ENCODE measurements at places on chromosomes 6 and 20.

- DNase-seq, result no peak
Observed at GRCh38 chr6:39189915-39190544, 39.2 kb downstream of the KCNK5 start.

DNA sequence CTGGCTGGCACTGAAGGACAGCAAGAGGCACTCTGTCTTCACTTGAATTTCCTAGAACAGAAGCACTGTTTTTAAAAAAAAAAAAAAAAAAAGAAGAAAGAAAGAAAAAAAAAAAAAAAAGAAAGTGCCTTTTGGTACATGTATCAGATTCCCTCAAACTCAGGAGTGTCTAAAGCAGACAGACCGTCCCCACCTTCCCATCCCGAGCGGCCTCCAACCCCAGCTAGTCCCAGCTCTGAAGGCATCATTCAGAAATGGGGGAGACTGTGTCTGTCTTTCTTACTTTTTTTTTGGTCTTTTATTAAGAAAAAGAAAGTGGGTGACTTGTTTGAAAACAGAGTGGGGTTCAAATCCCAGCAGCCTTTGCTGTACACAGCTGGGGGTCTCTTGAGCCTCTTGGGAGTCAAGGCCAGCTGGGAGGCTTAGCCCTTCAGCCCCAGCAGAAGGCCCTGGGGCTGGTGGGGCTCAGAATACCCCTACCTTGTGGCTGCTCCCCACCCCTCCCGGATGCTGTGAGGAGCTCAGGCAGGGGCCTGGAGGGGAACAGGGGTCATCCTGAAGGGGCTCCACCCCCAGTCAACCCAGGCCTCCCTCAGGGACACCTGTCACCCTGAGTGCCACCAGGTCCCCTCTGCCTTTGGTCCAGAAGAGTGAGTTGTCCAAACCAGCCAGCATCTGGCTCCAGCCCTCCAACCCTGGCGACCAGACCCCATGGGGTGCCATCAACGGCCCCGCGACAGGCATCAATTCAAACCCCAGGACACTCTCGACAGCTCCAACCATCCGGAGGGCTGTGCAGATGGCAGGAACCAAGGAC, 128.3 kb downstream of the TAF4 start:
- DNase-seq, result no peak

GRCh38 chr6:34745277-34746103, 11.8 kb upstream of the SNRPC start:
- no peak for DNase-seq

- DNase-seq, result no peak
Observed at GRCh38 chr6:722077-722524, 29.2 kb upstream of the EXOC2 start.

- no peak for DNase-seq
Observed at GRCh38 chr20:40893610-40894236, 134.9 kb upstream of the TOP1 start.

GRCh38 chr6:43831191-43831590, 61.2 kb downstream of the VEGFA start:
- DNase-seq, result no peak

DNA sequence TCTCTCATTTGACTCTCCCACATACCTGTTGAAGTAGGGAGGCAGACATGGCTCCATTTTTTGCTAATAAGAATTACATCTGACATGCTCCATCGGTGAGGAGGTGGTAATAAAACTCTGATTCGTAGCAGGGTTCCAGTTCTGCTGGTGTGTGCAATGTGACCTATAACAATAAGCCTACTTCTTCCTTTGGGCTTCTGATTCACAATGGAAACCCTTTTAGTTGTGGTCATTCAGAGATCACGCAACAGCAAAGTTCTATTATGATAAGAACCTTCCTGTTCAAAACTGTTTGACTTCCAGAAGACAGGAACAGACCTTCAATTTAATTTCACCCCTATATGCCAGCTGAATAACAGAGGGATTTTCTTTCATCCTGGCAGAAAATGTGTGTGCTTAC, 31.4 kb upstream of the GSTA4 start:
- DNase-seq, result no peak

Data from caudate nucleus (tissue), 63 donors.